ENCODE measurements at places on chromosomes 13 and 19.

DNA sequence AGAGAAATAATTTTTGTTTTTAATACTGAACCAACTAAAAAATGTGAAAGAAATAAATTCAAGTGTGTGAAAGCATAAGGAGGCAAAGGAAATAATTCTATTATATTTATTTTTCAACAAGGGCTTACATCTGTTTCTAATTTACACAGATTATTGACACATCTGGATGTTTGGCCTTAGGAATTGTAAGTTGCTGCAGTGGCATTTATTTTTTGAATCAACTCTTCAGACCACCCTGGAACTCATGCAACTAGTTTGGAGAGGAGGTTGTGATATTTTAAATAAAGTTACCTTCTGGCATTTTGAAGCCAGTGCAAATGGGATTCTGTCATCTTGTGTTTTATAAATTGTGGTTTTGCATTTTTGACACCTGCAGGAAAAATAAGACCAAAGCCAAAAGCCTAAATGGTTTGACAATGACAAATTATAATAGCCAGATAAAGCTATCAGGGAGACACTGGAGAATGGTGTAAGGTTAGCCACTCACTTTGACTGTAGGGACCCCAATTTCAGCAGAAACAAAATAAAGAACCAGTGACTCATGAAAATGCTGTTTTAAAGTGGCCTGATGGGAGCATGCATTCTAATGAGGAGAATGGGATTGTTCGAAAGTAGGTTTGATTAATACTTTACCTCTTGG is 192.9 kb downstream of the KLF5 start:
- no peak for DNase-seq

DNA sequence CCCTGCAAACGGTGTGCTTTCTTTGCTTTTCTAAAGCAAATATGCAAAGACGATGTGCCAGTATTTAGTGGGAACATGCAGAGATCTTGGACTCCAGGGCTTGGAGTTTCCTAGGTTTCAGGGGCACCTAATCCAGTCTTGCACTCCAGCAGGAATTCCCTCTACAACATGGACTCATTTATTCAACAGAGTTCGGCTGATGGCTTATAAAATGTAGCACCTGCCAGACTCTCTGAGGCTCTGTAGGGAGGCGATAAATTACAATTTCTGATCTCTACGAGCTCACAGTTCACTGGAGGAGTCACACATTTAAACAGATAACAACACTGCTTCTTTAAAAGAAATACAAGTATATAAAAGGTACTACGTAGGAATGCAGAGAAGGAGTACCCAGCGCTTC is 143.7 kb downstream of the FGF9 start:
- no peak for DNase-seq

DNA sequence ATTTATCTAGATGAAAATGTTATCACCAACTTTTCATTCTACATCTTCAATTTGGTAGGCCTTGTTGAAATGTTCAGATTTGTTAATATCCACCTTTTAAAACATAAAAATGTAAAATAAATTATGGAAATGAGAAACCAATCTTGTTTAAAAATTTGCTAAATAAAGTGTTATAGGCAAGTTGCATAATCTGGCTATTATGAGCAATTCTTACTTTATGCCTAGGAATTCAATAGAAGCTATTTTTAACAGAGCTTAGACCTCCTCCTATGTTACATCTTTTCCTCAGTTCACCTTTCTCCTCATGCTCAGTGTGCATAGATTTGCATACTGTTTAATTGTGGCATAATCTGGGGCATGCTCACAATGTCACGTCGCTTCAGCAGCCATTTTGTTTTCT is 87.9 kb upstream of the POSTN start:
- DNase-seq = no peak

DNA sequence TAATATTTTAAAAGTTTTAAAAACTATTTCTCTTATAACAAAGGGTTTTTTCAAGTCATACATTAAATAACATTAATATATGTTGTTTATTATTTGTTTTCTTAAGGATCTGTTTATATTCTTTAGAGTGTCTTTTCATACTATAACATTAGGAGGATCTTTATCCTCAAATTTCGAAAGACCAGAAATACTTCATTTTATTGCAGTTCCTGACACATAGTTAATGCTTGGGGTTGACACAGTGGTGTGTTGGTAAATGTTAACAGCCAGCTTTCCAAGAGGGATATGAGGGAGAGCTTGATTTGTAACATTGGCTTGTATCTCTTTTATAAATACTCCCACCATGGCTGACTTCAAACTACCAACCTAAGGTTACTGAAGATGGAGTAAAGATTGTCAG is 126.6 kb upstream of the KLF5 start:
- no peak for DNase-seq

- no peak for DNase-seq
These were observed 195.3 kb downstream of the LIG4 start for GRCh38 chr13:108020027-108020426.

Data from GM19239 (cell line).